ENCODE measurements at places on chromosomes 7 and 10.

DNA sequence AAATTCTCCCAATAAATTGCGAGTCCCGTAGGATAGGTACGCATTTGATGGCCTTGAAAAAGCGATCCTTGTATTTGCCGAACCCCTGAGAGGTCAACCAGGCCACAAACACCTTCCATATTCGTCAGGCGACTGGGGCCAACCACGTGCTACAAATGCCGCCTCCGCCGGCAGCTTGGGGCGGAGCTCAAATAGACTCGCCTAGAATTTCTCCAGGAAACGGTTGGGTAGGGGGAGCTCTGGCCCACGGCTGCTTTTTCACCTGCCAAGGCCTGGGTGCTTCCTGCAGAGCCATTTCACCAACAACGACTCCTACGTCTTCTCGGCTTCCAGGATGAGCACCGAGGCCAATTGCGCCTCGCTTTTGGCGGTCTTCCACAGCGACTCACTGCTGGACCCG is 53.4 kb upstream of the KIF5B start:
- no peak for DNase-seq

- DNase-seq: no peak
Observed at GRCh38 chr7:2807460-2807844, 36.7 kb downstream of the GNA12 start.

GRCh38 chr7:1770331-1770730 is 100.3 kb downstream of the ELFN1 start:
- DNase-seq: no peak

DNA sequence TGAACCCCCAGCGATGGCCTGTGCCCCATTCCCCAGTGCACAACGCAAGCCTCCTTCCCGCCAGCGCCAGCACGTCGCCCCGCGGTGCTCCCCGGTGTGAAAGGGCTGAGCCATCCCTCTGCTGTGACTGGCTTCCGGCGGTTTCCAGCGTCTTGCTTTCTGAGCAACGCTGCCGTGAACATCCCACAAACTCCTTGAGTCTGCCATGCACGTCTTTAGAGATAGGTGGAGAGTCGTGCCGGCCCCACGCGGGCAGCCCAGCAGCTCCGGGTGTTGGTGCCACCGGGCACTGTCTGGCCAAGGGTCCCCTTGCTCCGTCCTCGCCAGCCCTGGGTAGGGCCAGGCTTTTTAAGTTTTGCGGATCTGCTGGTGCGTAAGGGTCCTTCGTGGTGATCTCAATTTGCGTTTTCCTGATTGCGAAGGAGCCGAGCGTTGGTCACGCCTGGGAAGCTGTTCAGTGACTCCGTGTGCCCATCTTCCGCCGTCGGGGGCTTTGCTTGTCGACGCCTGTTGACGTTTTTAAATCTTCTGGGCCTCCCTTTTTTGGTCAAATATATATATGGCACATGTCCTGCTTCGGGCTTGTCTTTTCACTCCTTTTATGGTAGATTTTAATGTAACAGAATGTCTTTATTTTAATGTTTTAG is 70.6 kb downstream of the FOXL3 start:
- DNase-seq: no peak

GRCh38 chr10:1605999-1606940 is 131.1 kb downstream of the ADARB2 start:
- DNase-seq: no peak

GRCh38 chr7:37181550-37181932 is 267.1 kb downstream of the ELMO1 start:
- DNase-seq: no peak

DNA sequence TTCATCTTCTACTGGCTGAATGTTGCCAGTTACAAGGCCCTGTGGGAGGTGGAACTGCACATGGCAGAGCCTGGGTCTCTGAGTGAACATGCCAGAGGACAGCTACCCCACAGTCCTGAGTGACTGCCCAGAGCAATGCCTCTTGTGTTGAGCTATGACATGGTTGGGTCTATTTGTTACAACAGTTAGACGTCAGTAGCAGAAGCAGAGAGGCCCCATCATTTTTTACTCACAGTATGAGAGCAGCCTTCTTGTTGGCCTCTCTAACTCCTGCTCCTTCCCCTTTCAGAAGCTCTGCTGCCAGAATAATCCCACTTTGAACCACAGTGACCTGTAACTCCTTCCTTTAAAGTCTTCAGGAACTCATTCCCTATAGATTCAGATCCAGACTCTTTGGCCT is 30.8 kb upstream of the NRP1 start:
- DNase-seq: no peak

- DNase-seq: peak; percentile 61
Observed at GRCh38 chr7:4556868-4557793, 125.0 kb upstream of the FOXK1 start.

DNA sequence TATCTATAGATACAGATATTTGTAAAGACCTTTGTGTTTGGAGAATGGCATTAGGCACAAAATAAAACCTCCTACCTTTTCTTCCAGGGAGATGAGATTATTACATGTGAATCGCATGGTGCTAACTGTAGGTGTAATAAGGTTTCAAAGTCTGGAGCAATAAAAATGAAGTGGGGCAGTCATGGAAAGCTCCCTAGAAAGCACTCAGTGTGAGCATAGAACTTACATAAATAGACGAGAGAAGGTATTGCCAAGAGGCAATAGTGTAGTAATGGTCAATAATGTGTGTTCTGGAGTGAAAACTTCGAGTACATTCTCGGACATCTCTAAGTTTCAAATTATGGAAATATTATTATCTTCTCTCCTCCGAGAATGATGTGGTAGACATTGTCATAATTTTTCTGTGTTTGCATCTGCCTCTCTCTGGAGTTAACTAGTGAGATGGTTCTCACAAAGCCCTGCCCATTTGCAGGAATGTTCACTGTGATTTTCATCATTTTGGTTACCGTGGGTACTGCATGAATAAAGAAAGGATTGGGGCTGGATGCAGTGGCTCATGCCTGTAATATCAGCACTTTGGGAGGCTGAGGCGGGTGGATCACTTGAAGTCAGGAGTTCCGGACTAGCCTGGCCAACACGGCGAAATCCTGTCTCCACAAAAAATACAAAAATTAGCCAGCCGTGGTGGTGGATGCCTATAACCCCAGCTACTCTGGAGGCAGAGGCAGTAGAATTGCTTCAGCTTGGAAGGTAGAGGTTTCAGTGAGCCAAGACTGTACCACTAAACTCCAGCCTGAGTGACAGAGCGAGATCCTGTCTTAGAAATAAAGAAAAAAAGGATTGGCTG is 10.6 kb downstream of the VIM start:
- no peak for DNase-seq

DNA sequence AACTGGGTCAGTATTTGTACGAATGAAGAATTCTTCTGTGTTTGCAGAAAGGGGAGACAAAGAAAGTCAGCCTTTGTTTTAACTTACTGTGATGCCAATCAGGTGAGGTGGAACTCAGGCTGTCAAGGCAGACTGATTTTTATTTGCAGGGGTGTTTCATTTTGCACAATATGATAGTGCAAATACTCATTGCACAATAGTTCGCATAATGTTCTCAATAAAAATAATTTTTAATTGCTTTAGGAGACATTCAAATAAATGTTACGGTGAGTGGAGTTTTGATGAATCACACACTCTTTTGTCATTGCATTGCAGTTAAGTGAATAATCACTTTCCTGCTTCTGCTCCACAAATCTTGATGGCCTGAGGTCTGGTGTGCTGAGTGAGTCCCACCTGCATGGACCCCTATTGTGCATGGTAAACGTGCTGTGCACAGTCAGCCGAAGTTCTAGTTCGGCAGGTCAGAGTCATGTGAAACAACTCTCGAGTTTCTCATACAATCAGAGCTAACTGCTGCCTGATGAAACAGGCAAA is 141.3 kb upstream of the FZD8 start:
- DNase-seq: no peak

DNA sequence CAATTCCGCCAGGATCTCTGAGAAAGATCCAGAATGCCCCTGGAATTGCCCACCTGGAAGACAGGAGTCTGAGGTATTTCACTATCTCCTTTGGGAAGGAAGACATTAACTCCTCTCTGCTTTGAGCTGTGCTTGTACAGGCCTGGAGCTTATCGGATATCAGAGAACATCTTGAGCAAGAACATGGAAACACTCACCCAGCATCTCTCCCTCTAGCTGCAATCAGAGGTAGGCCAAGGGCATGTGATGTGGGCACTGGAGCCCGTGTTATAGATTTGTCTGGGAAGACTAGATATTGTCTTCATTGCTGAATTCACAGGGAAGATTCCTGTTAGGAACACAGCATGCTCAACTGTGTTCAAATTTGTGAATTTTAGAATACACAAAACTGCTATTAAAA is 233.9 kb downstream of the PHF14 start:
- no peak for DNase-seq

- DNase-seq: no peak
Observed at GRCh38 chr10:129593953-129594352, 126.9 kb downstream of the MGMT start.

DNA sequence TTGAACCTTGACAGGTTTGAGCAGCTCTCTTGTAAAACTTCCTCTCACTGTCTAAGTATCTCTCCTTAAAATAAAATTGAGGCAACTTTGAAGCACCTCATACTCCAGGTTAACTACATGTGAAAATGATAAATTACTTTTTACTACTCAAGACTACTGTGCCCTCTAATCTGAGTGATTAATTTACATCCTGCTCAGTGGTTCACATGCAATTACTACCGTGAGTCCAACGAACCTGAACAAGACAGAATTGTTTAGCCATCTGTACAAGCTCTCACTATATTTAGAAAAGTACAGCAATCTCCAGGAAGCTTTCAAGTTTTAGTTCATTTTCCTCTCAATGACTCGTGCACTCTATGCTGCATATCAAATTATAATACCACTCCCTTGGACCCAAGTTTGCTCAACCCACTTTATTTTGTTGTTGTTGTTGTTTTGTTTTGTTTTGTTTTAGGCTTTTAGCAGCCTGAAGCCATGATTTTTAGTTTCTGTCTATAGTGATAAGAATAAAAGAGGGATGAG is 21.2 kb downstream of the PDE1C start:
- DNase-seq: peak; percentile 29

GRCh38 chr10:9052767-9053166 is 998.3 kb downstream of the GATA3 start:
- DNase-seq: no peak

DNA sequence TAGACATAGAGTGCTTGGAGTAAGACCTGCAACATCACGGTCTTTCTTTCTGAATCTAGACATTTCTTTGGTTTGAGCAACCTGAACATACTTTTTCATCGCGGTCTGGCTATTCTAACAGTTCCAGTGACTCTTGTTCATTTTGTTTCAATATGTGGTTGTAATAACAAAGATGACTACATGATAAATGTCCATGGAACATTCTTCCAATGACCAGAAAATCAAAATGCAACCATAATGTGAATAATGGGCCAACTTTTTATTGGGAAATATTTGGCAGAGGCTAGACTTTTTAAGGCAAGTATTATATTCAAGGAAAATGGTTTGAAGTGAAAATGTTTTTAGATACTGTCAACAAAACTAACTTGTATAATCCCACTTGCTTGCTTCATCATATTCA is 282.5 kb downstream of the INHBA start:
- no peak for DNase-seq
